ENCODE measurements at places on chromosomes 12 and 14. TPM values are rescaled to one million over a fixed set of nuclear protein-coding genes. Genes with fewer than 3 reads are reported as not detected.

Gene PITPNM2
- 14.3 TPM for total RNA-seq

DNA sequence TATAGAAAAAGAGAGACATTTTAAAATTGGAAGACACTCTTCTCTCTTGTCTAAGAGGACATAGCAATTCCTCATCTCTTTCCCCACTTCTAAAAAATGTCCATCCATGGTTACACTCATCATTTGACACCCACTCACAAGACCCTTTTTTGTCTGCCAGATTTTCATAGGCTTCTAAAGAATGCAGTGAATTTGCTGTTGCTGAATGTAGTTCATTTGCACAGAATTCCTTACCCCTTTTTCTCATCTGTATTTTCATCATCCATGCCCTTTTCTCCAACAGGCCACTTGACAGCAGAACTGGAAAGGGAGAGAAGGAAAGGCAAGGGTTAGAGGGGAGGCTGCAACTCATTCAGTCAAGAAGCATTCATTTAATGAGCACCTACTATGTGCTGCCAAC, 128.0 kb downstream of the NUAK1 start:
- no peak for DNase-seq
- peaks cover 3% of the 10 kb centered on the region for H3K36me3 ChIP-seq
- no peaks in the 10 kb centered on the region for H3K4me1 ChIP-seq
- H3K27me3 ChIP-seq: peaks cover 3% of the 10 kb centered on the region
- no peak overlapping the region for H3K4me3 ChIP-seq

- no peak for DNase-seq
- no peak overlapping the region for H3K4me3 ChIP-seq
- no peaks in the 10 kb centered on the region for H3K27me3 ChIP-seq
- H3K36me3 ChIP-seq: no peaks in the 10 kb centered on the region
- H3K4me1 ChIP-seq: no peaks in the 10 kb centered on the region
- H3K27ac ChIP-seq: no peak overlapping the region
Measured at GRCh38 chr12:81963636-81964035, 204.5 kb upstream of the PPFIA2 start.

DNA sequence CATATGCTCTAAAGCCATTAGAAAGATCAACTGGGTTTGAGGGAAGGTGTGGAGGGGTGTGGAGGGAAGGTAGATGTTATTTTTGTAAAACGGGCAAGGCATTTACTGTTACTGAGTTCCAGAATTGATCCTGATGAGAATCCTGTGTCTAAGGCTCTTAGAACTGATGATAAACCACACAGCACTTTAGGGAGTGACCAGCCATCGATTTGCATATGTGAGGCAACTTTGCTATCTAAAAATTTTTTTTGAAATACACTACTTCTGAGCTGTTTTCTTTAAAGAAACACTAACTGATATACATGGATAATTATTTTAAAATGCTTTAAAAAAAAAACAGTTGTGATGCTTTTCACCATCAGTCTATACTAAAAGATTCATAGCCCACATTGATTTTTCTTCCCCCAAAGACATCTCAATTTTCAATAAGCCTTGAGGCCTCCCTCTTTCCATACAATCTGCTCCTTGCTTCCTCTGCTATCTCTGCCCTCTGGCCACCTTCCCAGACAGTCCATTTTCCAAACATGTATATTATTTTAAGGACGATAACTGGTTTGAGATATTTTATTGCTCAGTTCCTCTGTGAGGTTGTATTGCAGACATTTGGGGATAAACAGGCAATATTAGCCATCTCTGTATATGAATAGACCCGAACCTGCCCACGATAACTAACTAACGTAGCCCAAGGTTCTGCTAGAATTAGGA, 265.9 kb downstream of the EFCAB11 start:
- H3K27ac ChIP-seq: no peak overlapping the region
- H3K27me3 ChIP-seq: no peaks in the 10 kb centered on the region
- peaks cover 5% of the 10 kb centered on the region for H3K36me3 ChIP-seq
- H3K4me3 ChIP-seq: no peak overlapping the region
- DNase-seq: no peak
- H3K4me1 ChIP-seq: peaks cover 3% of the 10 kb centered on the region

Gene ISM2
- 0.21 TPM for total RNA-seq

Gene NANOG
- total RNA-seq: 4.5 TPM

Gene FGF6
- total RNA-seq: not detected

DNA sequence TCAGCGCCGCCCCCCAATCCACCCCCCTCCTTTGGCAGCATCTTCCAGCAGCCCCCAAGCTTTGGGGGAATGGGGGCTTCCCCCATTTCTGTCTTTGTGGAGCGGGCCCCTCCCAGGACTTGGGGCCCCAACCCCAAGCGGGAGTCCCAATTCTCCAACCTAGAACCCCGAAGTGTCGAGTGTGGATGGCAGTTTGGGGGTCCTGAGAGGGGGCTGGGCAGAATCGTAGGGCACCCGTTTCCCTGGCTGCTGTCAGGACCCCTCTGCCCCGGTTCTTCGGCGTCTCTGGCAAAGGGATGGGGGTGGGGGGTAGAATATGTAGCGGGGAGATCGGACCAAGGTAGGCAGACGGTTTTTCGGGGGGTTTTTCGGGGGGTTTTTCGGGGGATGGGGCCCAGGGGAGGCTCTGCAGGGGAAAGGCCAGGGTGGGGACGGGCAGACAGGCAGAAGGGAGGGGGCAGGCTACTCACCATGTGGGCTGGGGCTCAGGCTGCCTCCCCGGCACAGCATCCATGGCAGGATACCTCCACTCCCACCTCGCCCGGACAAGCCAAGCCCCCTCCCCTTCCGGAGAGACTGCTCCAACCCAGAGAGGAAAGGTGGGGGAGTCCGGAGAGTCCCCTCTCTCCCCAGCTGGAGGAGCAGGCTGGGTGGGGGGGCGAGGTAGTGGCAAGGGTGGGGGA, 739 bp downstream of the JPH4 start:
- peaks cover 12% of the 10 kb centered on the region for H3K4me1 ChIP-seq
- DNase-seq: no peak
- peaks cover 31% of the 10 kb centered on the region for H3K27me3 ChIP-seq
- peaks cover 4% of the 10 kb centered on the region for H3K36me3 ChIP-seq

Gene LRCOL1
- total RNA-seq: not detected

Gene C14orf180
- total RNA-seq: not detected

- no peak overlapping the region for H3K4me3 ChIP-seq
- DNase-seq: no peak
- no peak overlapping the region for H3K27ac ChIP-seq
- no peaks in the 10 kb centered on the region for H3K4me1 ChIP-seq
- no peaks in the 10 kb centered on the region for H3K27me3 ChIP-seq
Measured at GRCh38 chr14:100915560-100915959, 12.0 kb upstream of the RTL1 start.

DNA sequence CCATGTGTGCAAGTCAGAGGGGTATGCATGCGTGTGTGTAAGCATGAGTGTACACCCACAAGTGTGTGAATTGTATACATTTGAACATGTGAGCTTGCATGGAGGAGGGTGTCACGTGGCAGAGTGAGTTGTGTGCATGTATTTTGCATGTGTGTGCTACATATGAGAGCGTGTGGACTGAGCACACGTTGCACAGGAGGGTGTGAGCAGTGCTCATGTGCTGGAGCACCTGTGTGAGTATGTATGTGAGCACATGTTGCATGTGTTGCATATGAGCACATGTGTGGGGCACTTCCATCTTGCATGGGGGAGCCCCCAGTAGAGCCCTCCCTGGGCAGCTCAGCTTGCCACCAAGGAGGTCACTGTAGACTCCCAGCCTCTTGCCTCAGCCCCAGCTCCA, 180.2 kb upstream of the MYL2 start:
- H3K4me1 ChIP-seq: no peaks in the 10 kb centered on the region
- no peak overlapping the region for H3K4me3 ChIP-seq
- no peak overlapping the region for H3K27ac ChIP-seq
- no peak for DNase-seq
- H3K36me3 ChIP-seq: no peaks in the 10 kb centered on the region

- peaks cover 11% of the 10 kb centered on the region for H3K27me3 ChIP-seq
- peaks cover 7% of the 10 kb centered on the region for H3K36me3 ChIP-seq
- H3K27ac ChIP-seq: no peak overlapping the region
- no peak for DNase-seq
Measured at GRCh38 chr14:105076805-105077648, 11.8 kb upstream of the GPR132 start.

Gene GRIN2B
- total RNA-seq: 2.4 TPM

Gene PTPN21
- 22.1 TPM for total RNA-seq

- H3K27me3 ChIP-seq: peaks cover 12% of the 10 kb centered on the region
- peak overlapping the region; percentile 91 for H3K27ac ChIP-seq
- no peak overlapping the region for H3K4me3 ChIP-seq
- DNase-seq: no peak
- H3K4me1 ChIP-seq: peaks cover 27% of the 10 kb centered on the region
Measured at GRCh38 chr14:23149745-23150144, 30.7 kb upstream of the CEBPE start.

- DNase-seq: no peak
- no peaks in the 10 kb centered on the region for H3K4me1 ChIP-seq
- no peak overlapping the region for H3K27ac ChIP-seq
- H3K27me3 ChIP-seq: no peaks in the 10 kb centered on the region
- no peaks in the 10 kb centered on the region for H3K36me3 ChIP-seq
Measured at GRCh38 chr14:26655128-26655527, 57.3 kb upstream of the NOVA1 start.

- no peak overlapping the region for H3K4me3 ChIP-seq
- no peaks in the 10 kb centered on the region for H3K27me3 ChIP-seq
- H3K27ac ChIP-seq: no peak overlapping the region
- no peaks in the 10 kb centered on the region for H3K36me3 ChIP-seq
- no peaks in the 10 kb centered on the region for H3K4me1 ChIP-seq
- no peak for DNase-seq
Measured at GRCh38 chr12:96635844-96636243, 146.5 kb downstream of the CFAP54 start.

DNA sequence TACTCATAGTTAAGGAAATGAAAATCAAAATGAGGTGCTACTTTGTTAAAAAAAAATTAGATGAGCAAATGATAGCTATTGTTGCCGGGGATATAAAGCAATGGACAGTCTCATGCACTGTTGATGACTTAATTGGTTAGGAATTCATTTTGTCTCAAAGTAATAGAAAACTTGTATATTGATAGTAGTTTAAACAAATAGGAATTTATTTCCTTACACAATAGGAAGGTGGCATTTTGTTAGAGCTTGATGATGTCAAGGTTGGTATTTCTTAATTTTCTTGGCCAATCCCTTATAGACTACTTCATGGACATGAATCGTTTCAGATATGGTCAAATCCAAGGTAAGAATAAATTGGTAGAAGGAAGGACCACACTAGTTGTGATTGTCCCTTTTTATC, 7.8 kb downstream of the PRPF39 start:
- no peak overlapping the region for H3K4me3 ChIP-seq
- DNase-seq: no peak
- no peak overlapping the region for H3K27ac ChIP-seq
- no peaks in the 10 kb centered on the region for H3K27me3 ChIP-seq
- H3K4me1 ChIP-seq: peaks cover 2% of the 10 kb centered on the region

Measured in endothelial cell (in vitro differentiated cells).